CD4-positive, alpha-beta T cell treated with Interferon gamma for 1 hour (primary cell): ENCODE measurements at places on chromosomes 13 and 19.

DNA sequence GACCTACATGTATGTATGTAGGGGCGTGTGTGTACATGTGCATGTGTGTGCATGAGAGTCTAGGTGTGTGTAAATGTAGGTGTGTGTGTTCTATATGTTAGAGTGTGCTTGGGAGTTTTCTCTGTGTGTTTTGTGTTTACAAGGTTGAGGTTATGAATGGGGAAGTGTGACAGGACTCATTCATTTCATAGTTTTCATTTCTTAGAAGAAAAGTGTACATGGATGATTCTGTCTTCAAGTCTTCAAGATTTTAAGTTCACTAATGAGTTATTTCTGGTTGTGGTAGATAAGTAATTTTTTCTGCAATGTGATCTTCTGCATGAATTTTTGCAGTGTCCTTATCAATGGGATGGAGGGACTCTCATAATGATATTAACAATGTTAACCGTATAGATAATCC is 118.2 kb upstream of the SLC10A2 start:
- DNase-seq: no peak

- DNase-seq: no peak
These were observed 6.1 kb downstream of the SBNO2 start for GRCh38 chr19:1167687-1168571.

- DNase-seq: no peak
These were observed 44.3 kb downstream of the COL4A1 start for GRCh38 chr13:110262508-110263291.

DNA sequence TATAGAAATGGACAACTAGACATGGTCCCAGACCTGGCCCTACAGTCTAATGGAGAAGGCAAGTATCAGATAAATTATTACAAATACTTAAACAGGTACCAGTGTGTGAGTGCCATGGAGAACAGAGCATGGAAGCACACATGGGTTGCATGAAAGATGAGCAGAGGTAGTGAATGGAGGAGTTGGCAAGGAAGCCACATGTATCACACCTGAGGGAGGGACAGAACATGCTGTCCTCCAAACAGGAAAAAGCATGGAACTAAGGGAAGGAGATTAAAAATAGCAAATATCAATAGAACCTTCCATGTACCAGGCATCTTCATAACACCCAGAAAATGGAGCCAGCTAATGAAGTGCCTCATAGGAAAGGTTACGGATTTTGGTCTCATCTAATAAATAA is 85.9 kb downstream of the SACS start:
- no peak for DNase-seq

DNA sequence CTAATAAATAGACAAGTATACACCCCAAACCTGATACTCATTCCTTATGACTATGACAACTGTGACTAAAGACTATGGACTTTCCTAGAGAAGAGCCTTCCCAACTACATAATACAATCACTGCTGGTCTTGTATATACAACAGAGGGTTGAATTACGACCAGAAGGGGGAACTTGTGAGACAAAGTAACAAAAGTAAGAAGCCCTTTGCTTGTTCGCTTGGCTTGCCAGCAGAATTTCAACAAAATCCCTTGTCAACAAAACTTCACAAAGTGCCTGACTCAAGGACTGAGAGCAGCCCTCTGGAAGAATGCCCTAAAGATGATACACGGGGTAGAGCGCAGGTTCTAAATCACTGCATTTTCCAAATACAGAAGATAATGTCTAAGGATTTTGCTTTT is 99.4 kb downstream of the WASF3 start:
- DNase-seq: no peak

DNA sequence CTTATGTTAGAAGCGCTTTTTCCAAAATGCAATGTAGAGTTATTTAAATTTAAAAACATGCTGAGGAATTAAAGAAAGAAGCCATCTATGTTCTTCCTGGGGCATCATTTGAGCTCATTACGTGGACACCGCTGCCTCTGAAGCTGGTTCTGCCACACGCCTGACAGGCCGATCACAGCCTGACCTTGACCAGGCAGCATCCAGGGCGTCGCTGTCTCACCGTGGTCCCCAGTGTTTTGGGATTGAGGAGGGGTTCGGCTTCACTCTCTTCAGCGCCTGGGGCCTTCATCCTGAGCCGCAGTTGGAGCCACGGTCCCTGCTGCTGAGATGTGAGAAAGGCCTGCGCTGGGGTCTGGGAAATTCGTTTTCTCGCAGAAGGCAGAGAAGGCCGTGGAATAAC is 64.0 kb downstream of the ATP11A start:
- DNase-seq: no peak

DNA sequence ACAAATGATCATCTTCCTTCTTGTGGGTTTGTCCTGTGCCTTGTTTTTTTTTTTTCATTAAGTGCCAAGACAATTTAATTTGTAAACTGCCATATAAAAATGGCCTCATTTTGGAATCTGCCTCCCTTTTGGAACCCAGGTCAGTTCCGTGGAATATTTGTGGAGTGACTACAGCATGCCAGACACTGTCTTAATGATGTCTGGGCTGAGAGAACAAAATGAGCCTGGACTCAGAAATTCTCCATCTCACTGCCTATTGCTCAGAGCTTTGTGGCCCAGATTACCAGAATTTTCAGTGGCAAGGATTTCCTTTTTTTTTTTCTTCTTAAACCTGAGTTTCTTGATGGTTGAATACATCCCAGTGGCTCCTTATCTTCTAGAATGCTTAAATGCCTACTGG is 340.6 kb downstream of the ENOX1 start:
- DNase-seq: no peak
